ENCODE measurements at places on chromosomes 7 and 10.
A peak's percentile ranks its signal among the peaks of the same experiment; 100 is the strongest.

- no peak for DNase-seq
These were observed 18.2 kb downstream of the DNAJC12 start for GRCh38 chr10:67819768-67820204.

- DNase-seq, result no peak
These were observed 163.2 kb downstream of the REEP3 start for GRCh38 chr10:63684257-63684936.

GRCh38 chr7:67928141-67928540 is 931.5 kb downstream of the TYW1 start:
- DNase-seq, result no peak

DNA sequence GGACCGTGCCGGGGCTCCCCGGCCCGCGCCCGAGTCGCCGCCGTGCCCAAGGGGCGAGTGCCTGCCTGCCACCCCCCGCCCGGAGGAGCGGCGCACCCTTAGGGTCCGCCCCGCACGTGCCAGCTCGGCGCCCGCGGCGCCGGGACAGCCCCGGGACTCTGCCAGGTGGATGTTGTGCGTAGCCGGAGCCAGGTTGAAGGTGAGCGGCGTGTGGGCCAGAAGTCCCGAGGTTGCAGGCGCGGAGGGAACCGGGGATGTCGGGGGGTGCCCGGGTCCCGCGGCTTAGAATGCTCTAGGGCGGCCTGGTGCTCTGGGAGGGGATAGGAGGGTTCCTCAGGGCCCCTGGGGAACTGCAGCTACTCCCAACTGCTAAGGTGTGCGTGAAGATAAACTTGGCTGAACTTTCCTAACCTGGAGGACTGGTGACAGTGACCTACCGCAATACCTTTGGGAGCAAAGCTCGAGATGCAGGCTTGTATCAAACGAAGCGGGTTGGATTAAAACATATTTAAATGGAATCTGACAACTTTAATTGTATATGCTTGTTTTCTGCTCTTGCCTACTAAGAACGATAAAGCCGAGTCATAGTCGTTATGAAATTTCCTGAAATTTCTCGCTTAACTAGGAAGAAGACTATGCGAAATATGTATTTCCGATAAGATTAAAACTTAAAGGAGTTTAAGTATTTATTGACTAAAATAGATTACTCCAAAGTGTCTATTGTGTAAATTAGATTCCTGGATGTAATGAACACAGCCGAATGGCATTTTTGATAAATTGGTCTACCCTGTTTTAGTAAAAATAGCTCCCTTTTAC is at the start of gene CUX1:
CUX1 (plus strand) TSS at position 156 of the 816 bp plus-strand sequence; CDS start at position 170, 14 bp downstream.
- DNase-seq, result peak; percentile 19

DNA sequence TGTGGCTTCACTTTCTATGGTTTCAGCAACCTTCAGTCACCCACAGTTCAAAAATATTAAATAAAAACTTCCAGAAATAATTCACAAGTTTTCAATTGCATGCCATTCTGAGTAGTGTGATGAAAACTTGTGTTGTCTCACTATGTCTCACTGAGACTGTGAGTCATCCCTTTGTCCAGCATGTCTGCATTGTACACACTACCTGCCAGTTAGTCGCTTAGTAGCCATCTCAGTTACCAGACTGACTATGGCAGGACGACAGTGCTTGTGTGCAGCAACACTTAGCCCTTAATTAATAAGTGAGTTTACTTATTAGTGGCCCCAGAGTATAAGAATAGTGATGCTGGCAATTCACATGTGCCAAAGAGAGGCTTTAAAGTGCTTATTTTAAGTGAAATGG is 22.5 kb downstream of the CCDC186 start:
- DNase-seq, result no peak

- no peak for DNase-seq
These were observed 15.2 kb downstream of the CACNA2D1 start for GRCh38 chr7:82428186-82428961.

- peak; percentile 67 for DNase-seq
These were observed 443 bp downstream of the RNF32 start for GRCh38 chr7:156640949-156641485.

DNA sequence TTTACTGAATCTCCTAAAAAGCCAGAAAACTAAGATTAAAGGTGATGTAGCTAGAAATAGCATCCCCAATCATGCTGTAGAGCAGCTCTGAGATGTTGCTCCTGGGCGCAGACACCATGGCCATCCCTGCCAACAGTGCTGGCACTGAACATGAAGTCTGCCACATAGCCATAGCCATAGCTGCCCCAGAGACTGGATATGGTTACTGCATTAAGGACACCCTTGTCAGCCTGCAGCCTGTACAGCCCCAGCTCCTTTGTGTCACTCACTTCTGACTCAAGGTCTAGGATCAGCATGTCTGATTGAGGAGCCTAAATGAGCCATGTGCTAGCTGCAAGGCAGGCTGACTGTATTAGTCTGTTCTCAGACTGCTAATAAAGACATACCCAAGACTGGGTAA is 284.6 kb downstream of the RPS24 start:
- DNase-seq, result no peak

DNA sequence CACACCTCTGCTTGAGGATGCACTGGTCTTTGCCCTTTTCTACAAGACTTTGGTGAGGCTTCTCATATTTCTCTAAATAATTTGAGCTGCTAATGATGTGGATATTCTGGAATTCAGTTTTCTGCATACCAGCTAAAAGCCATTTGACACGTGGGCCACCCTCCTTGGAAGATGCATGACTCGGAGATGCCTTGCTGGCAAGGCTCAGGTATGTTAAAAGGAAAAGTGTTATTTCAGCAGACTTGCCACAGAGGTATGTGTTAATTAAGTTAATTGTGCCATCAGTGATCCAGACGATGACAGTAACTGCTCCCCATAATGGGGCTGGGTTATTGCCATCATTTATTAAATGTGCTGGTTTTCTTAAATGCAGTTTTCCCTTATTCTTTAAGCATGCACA is 8.8 kb upstream of the GFRA1 start:
- no peak for DNase-seq

- DNase-seq, result no peak
These were observed 356.4 kb downstream of the GALNT17 start for GRCh38 chr7:71488308-71488707.

GRCh38 chr7:146321301-146321700 is 204.7 kb downstream of the CNTNAP2 start:
- no peak for DNase-seq

DNA sequence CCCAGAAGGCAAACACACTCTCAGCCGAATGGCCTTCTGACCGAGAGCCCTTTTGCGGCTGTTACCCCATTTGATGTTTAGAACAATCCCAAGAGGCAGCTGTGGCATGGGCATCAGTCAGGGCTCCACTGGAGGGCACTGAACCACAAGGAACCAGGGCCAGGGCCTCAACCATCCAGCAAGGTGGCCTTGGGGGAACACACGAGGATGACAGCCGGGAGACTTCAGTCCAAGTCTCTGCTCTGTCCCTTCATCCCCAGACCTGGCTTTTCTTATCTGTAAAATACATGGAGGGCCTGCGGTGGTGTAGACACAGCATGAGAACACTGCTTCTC is 63.6 kb upstream of the INSIG1 start:
- peak; percentile 8 for DNase-seq

GRCh38 chr10:125024497-125025234 is 82.7 kb downstream of the ZRANB1 start:
- DNase-seq, result no peak

DNA sequence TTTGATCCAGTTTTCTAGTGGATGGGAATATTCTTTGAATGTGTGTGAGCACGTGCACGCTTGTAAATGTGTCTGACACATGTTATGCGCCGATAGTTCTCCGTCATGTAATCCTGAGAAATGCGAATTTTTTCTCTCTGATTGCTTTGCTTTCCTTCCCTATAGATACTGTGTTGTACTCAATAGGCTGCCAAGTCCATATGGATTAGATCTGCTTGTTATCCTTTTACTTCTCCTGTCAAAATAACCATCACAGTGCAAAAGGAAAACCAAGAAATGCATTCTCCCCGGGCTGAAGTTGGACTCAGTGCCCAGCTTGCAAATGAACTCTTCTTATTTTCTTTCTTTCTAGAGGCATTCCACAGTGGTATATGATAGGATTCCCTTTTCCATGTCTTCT is 131.9 kb downstream of the KIAA1217 start:
- no peak for DNase-seq

GRCh38 chr10:100688201-100688600 is 57.2 kb upstream of the PAX2 start:
- DNase-seq, result no peak

DNA sequence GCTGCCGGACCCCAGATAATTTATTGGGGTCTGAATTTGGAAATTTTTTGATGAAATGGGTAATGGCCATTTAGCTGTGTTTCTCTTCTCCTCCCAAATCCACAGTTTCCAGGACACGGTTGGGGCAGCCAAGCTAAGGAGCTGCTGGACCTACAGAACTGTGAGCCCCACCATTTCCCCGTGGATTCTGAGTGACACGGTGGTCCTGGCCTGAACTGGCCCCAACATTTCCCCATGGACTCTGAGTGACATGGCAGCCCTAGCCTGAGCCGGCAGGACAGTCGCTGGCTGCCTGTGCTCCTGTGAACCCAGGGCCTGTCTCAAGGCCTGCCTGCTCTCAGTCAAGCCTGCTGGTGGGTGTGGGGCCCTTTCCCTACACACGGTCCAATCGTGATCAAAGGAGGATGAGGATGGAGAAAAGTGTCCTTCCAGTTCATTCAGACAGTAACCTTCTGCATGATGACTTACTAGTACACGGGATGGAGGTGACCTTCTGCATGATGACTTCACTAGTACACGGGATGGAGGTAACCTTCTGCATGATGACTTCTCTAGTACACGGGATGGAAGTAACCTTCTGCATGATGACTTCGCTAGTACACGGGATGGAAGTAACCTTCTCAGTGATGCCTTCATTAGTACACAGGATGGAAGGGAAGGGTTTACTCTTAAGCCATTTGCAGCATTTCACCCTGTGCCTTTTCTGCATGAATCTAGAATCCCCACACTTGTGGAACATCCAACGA is 359.9 kb downstream of the GLRX3 start:
- no peak for DNase-seq

GRCh38 chr10:75864717-75865116 is 433.3 kb downstream of the LRMDA start:
- no peak for DNase-seq

DNA sequence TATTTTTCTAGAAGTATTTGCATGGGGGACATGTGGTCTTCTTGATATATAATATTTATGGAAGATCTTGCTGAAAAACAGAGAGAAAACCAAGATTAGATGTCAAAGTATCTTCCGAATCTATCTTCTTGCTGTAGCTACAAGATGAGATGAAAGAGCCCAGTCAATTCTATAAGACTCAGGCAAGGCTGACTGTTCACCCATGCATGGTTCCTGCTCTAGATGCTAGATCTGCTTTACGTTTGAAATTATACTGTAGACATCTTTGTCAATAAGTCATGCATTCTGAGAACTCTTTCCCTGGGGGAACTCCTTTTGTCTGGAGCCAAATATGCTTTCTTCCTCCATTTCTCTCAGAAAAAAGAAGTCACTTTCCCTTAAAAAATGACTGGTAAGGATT is 1292.0 kb downstream of the XPNPEP1 start:
- DNase-seq, result no peak

- DNase-seq, result no peak
These were observed 269.1 kb downstream of the TSPAN12 start for GRCh38 chr7:120588862-120589261.

DNA sequence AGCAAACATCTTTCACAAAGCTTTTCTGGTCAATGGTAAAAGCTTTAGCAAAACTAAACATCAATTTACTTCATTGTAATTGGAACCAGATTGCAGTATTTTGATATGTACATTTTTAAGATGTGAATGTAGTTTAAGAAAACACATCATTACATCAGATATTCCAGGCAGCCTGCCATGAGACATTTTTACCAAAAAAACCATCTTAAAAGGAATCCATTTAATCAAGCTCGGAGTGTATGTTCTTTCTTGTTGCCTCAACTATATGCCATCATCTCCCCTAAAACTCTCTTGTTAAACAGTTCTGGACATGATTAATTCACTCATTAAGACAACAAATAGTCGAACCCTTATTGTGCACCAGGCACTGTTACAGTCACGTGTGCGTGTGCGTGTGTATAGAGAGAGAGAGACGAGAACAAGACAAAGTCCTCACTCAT is 97.5 kb downstream of the UBE2H start:
- no peak for DNase-seq

DNA sequence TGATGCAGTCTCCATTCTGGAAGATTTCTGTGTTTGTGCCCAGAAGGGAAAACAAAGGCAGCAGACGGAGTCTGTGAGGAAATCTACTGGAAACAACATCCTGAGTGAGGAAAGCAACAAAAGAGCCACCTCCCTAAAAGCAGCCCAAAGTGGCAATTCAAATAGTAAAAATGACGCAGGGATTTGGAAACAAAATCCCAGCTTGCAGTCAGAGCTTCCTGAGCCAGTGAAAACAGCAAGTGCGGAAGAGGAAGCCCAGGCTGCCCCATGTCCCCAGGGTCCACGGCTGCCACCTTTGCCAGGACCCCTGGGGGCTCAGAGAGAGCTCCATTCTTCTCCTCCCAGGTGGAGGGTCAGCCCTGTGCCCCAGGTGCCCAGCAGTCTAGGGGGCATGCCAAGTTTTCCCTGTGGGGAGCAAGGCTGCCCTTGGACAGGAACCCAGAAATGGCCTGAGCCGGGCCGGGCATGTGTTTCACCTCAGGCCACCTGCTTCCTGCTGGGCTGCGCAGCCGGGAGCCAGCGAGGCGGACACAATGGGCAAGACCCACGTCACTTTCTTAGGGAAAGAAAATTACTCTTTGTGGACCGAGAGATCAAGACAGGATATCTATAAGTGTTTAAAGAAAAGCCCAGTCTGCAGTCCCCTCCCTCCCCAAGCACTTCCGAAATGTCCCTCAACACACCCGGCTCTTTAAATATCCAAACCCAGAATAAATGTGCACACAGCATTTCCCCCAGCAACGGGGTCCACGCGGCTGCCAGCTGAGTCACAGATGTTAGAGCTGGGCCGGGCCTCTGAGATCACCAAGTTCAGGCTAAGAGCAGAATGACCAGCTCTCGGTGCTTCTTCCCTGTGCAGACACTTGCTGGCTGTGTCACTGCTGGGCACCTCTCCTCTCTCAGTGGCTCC is 231.1 kb downstream of the ARHGAP12 start:
- DNase-seq, result no peak

GRCh38 chr10:73893426-73893825 is 17.5 kb upstream of the PLAU start:
- DNase-seq, result no peak

- no peak for DNase-seq
These were observed 973.0 kb upstream of the GHITM start for GRCh38 chr10:83166344-83166743.

DNA sequence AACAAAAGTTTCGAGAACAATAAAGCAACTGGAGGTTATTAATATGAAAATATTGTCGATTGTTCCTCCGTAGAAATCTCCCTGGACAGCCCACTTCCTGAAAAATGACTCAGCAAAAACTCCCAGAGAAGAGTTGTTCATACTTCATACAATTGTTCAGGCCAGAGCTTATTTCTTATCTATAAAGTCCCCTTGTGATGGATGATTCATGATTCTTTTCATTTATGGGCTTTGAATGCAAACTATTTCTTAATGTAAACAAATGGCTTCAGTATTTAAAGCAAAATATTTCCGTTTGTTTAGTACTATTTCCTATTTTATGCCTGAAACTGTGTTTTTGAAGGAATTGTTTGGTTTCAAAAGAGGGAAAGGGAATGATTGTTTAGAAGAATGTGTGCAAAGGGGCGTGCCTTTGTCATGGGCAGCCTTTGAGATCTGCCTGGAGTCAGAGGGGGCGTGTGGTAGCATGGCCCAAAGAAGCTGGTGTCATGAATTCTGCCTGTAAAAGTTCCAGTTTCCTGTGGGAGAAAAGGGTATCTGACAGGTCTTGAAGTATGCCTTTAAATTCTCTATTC is 26.2 kb upstream of the EXOC6 start:
- DNase-seq, result no peak

All from CD4-positive, alpha-beta T cell treated with Interleukin-17A for 1 hour (primary cell).